ENCODE measurements at places on chromosomes 1 and 21.

DNA sequence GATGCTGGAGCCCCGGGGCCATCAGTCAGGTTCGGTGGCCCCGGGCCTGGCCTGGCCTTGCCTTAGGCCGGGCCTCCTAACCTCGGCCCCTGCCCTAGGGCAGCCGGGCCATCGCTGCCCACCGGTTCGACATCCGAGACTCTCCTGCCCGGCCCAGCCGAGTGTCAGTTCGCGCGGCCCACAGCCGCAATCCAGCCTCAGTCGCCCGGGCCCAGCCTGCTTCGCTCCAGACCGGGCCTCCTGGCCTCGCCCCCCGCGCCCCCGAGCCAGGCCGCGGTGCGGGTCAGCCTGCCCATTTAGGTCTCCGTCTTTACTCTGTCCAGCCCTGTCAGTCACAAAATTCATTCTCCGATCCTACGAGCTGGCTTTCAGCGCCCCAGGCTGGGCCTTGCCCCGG is 777 bp downstream of the LRRC41 start:
- no peak for DNase-seq

DNA sequence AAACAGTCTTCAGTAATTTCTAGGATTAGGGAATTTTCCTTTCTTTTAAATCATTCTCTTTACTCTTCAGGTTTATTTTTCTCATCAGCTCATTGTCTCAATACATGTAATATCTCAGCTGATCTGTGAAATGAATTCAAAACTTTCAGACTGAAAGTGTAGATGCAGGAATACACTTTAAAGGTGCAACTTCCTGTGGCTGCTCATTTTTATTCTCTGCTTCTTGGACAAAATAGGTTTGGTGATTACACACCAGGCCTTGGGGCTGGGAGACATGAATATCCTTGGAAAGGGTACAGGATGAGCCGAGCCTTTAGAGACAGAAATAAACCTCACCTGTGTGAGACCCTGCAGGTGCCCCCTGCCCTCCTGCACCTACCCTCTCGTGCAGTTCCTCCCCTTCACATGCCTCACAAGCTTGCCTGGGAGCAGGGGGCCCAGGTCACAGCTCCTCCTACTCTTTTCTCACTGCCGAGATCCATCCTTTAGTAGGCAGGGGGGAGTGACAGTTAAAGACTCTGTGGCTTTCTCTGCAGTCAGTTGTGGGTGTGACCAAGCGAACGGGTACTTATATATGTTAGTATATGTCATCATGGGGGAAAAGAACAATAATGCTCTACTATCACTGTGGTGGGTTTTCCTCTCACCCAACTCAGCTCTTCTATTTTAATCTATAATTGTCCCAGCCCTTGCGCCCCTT is 23.6 kb downstream of the XCL2 start:
- DNase-seq: no peak

- DNase-seq: no peak
Observed at GRCh38 chr1:157069601-157070000, 24.1 kb upstream of the ARHGEF11 start.

DNA sequence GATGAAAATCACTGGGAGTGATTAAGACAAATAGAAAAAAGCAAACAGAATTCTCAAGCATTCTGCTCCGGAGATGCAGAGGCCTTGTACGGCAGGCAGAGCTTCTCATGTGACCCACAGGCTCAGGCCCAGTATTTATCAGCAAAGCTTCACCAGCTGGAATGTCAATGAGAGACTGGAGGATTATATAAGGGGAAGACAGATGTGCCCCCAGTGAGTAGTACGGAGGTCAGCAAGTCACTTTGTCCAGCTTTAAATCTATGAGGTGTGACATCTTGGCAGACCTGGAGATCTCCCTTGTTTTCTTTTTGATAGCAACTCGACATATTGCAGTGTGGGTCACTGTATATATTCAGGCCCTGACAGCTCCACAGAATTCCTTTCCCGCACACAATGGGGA is 106.8 kb downstream of the HHIPL2 start:
- no peak for DNase-seq

GRCh38 chr1:153903841-153904455 is 18.8 kb downstream of the GATAD2B start:
- no peak for DNase-seq

DNA sequence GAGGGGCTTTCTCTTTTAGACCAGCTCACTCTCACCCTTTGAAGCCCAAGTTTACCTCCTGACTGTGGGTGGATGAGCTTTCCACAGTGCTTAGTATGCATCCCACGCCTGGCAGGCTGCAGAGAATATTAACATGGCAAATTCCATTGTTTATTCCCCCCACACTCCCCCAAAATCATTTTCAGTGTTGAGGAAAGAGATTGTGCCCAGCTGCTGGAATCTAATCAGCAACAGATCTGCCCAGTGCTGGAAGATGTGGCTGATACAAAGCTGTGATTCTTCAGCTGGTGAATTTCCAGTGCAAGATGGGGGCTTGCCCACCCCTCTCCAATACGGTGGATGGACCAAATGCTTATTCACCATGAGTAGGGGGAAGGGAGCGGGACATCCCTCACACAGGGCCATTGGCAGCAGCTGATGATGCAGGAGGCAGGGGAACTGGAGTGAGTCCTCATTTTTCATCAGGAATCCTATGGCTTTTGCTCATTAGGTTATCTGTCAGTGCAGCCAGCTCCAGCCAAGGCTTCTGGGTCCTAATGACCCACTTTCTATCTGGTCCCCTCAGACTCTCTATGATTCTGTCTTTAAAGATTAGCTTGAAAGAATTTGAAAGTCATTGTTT is 39.7 kb upstream of the KCNA3 start:
- no peak for DNase-seq

GRCh38 chr1:90727917-90728501 is 10.9 kb upstream of the BARHL2 start:
- DNase-seq: no peak

DNA sequence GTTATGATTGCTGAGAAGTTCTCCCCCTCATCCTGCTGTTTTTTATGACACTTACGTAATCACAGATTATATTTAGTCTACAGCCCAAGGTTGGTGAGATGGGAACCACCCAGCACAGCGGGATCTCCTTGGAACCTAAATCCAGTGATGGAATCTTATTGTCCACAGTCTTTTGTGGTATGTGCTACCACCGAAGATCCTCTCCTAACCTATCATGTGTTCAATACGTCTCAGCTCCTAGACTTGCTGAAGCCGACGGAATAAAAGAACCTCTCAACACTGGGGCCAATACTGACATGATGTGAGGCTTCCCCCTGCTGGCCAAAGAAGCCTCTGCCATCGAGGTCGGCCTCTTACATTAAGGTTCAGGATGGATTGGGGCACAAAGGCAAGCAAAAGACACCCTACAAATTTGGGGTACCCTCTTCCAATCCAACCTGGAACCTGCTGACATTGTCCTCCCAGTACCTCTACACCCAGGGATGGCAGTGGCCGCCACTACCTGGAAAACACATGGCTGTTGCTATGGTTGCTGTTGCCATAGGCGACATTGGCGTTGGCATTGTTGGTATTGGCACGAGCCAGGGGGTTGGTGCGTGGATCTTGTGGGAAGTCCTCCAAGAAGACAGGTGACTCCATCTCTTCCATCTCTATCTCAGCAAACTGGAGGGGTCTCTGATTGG is 19.4 kb upstream of the KIF21B start:
- DNase-seq: peak; percentile 24

GRCh38 chr1:64578270-64578973 is 108.5 kb downstream of the CACHD1 start:
- DNase-seq: no peak

DNA sequence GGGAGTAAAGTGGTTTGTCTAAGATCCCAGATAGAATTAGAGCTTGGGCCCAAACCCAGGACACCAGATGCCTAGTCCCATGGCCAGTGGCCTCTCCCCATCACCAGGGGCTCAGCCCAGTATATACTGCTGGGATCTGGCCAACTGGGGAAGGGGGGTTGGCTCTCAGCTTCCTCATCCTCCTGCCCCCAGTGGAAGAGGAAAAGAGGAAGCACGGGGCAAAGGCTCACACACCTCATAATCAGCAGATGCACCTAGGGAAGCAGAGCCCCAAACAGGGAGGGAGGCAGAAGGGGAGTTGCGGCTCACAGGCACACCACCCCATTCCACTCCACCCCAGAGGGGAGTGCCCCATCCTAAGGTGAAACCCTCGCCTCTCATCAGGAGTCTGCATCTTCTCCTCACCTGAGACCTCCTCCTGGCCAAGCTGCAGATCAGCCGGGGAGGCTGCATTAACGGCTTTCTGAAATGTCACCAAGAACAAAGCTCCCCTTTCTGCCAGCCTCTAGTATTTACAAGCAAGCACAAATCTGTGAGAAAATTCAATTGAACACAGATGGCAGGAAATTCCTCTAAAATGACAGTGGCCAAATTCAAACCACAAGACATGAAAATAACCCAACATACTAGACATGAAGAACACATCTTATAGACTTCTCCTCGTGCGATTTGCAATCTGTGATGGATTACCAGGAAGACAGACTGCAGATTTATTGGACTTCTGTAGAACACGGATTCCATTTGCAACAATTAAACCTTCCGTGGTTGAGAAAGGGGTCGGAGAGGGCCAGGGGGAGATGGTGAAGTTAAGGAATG is 82.8 kb downstream of the GLIS1 start:
- no peak for DNase-seq

- DNase-seq: no peak
Observed at GRCh38 chr1:162530307-162530987, 31.1 kb upstream of the UAP1 start.

GRCh38 chr1:94796266-94796665 is 23.9 kb upstream of the SLC44A3 start:
- DNase-seq: no peak

DNA sequence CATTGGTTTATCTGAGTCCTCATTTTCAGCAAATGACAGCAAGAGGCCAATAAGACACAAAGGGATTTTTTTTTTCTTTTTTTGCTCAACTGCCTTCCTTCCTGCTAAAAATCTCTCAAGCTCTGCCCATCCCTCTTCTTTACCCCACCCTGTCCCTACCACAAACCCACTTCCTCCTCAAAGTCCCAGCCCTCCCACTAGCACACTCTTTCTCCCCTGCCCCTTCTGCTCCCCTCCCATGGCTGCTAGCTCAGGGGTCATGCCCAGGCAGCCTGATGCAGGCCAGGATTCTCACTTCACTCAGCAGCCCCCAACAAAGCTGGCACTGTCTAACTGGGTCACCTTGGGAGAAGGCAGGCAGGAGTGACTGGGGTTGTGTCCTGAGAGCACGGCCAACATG is 28.8 kb upstream of the PPP2R5A start:
- DNase-seq: no peak

- no peak for DNase-seq
Observed at GRCh38 chr1:153597206-153597605, 15.7 kb downstream of the S100A16 start.

DNA sequence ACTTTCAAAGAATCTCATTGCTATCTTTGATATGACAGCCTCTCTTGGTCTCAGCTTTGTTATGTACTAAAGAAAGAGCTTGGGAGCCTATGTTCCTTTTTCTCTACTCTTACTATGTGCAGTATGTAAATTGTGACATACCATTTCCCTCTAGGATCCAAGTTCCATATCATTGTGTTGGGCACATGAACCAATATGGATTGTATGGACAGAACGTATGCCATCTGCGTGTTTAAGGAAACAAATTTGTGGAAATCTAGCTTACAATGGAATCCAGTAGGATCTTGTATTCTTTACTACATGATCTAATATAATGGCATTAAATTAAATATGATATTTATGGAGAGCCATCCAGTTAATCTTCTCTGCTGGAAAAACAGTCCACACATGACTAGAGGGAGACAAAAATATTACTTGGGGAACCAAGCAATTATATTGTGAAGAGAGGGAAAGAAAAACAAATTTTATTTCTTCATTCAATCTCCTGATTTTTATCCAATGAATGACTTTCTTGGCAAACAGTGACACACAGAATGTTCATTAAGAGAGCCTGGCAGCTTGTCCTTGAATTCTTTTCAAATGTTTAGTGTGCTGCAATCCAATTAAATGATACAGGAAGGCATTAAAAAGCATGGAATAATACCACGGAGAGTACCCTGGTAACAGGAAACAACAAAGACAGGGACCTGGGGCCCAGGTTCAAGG is 106.5 kb upstream of the DAB1 start:
- no peak for DNase-seq

DNA sequence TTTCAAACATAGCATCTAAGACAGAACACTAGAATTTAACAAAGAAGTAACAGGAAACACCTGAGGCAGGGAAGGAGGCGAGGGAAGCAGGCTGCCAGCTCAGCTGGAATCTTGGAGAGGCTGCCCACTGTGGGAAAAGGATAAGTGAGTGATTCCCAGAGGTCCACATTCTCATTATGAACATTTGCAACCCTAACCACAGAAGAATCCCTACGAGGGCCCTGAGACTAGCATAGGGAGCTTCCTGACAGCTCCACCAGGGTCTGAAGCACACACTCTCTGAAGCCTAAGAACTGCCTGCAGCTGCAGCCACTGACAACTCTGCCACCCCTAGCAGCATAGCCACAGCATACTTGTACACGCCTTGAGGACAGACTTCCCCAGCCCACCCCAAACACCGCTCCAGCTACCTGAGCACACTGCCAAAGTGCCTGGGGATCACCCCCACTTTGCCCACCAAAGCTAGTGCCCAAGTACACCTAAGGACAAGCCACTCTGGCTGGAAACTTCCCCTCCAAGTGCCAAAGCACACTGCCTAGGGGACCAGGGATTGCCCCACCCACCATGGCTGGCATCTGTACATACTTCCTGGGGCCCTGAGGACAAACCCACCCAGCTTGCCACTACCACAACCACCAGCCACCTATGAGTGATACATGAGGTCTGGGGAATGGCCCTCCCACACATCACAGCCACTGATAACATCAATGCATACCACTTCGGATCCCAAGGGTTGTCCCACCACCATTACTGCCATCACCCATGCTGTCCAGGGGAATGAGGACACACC is 76.6 kb upstream of the GUCA2A start:
- no peak for DNase-seq

GRCh38 chr1:12613180-12613579 is 4.8 kb downstream of the DHRS3 start:
- no peak for DNase-seq

- no peak for DNase-seq
Observed at GRCh38 chr1:199073166-199073565, 434.3 kb downstream of the PTPRC start.

DNA sequence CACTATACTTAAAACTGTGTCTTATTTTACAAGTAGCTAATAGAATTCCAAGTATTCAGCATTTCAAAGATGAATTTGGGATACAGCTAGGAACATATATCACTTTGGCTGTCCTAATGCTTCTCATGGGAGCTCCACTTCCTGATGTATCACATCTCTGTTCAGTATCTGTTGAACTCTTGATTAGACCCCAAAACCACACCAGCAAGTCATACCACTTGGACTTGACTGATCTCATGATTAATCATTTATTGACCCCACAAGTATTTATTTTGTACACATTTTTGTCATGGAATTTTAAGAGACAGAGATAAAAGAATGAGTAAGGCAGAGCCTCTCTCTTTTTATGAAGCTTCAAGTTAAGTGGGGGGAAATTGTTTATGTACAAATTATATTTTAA is 30.0 kb downstream of the TMPRSS15 start:
- DNase-seq: no peak

GRCh38 chr1:168755800-168756418 is 26.9 kb upstream of the DPT start:
- no peak for DNase-seq

Data from activated naive CD4-positive, alpha-beta T cell (primary cell).